Activated effector memory CD4-positive, alpha-beta T cell treated with Interleukin-2 at 50 U/mL for 16 hours (primary cell): ENCODE measurements at places on chromosomes 2 and 18.

GRCh38 chr2:73897240-73897583, 4.4 kb downstream of the ACTG2 start:
- no peak for DNase-seq

GRCh38 chr2:1675633-1676032, 68.7 kb downstream of the PXDN start:
- DNase-seq: no peak

GRCh38 chr2:17600556-17601204, 60.2 kb downstream of the VSNL1 start:
- DNase-seq: no peak

- no peak for DNase-seq
Observed at GRCh38 chr2:146950911-146951310, 893.9 kb upstream of the ACVR2A start.

DNA sequence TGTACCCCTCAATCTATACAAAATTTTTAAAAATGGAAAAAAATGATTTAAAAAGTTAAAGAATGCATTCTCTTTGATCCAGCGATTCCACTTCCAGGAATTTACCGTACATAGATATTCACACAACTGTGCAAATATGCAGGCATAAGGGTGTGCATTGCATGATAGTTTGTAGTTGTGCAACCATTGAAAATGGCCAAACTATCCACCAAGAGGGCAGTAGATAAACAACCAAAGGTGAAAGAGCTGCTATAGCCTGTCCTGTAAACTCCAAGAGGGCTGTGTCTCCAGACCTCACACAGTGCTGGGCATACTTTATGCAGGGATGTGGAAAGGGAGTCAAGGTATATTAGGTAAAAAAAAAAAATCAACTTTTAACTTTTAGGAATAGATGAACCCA, 116.5 kb upstream of the NEDD4L start:
- no peak for DNase-seq

DNA sequence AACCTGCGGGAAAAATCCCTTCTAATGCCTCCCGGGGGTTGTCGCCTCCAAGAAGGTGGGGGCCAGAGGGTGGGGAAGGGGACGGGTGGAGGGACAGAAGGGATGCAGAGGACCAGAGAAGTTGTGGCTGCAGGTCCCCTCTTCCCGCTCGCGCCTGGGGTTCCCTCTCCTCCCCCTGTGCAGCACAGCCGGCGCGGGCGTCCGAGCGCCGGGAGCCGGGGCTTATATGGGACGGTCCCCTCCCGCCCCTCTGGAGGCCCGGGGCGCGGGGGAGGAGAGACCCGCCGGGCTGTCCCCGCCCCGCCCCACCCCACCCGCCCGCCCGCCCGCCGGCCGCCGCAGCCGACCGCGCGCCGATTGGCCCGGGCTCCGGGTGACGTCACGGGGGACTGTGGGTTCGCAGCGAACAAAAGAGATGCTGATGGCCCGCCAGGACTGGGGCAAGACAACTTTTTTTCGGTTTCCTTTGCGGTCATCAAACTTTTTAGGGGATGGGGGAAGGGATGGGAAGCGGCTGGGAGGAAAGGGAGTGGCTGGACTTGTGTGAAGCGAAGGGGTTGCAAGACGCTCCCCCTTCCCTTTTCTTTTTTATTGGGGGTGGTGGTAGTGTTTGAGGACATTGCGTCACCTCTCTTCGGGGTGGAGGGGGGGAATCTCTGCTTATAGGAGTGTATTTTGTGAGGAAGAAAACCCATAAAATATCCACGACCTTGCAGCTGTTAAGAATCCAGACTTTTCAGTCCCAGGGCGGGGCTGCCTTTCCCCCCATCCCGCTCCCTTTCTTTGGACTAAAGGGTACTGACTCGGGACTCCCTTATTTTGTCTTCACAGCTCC, at the start of gene FN1:
FN1 (minus strand) TSS at position 199 of the 835 bp plus-strand sequence. CDS start 266 bp downstream, outside the sequence.
- peak; percentile 27 for DNase-seq

DNA sequence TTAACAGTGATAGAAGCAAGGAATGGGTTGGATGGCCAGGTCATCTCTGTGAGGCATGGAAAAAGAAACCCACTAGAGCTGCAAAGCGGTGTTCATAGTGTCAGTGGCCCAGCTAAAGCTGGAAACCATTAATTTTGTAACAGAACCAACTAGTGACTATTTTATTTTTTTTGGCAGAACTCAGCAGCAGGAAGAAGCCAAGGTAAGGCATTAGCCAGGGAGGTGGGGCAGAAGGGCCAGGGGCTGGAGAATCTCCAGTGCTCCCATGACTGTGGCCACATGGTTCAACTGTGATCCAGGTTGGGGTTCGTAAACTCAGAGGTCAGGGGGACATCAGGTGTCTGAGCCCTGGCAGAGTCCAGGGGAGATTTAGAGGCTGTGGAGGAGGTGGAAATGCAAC, 25.9 kb upstream of the YES1 start:
- DNase-seq: no peak

- DNase-seq: no peak
Observed at GRCh38 chr18:56119681-56120080, 518.7 kb downstream of the TXNL1 start.

- DNase-seq: no peak
Observed at GRCh38 chr2:201942531-201942930, 91.1 kb upstream of the FZD7 start.

DNA sequence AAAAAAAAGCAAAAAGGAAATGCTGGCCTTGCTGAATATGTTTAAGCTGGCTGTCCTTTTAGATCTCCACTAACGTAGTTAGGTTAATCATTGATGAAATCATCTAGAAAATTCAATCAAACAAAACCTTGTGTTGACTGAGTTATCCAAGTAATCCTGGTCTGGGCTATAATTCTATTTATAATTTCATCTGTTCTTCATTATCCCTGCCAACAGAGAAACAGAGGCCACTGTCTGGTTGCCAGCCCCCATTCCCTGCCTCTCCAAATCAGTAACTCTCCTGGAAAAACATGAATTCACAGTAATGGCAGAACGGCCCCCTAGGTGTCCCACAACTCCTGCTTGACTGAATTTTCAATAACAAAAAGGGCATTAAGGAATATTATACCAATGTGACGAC, 24.6 kb downstream of the DOCK10 start:
- no peak for DNase-seq

GRCh38 chr2:190607657-190608357, 41.1 kb upstream of the NAB1 start:
- DNase-seq: no peak

- DNase-seq: no peak
Observed at GRCh38 chr2:197965756-197966155, 161.4 kb downstream of the PLCL1 start.

DNA sequence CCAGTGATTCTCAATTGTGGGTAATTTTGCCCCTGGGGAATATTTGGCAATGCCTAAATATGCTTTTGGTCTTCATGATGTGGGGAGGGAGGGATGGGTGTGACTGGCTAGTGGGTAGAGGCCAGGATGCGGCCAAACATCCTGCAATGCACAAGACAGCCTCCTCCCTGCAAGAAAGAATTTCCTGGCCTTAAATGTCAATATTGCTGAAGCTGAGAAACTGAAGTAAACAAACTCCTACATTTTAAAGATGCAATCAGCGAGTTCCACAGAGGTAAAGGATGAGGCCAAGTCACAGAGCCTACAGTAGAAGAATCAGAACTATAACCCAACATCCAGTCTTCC, 272.9 kb upstream of the EPHA4 start:
- no peak for DNase-seq

- no peak for DNase-seq
Observed at GRCh38 chr2:219404954-219405353, 13.2 kb upstream of the DES start.

GRCh38 chr2:85525567-85525966, 13.4 kb upstream of the MAT2A start:
- no peak for DNase-seq

DNA sequence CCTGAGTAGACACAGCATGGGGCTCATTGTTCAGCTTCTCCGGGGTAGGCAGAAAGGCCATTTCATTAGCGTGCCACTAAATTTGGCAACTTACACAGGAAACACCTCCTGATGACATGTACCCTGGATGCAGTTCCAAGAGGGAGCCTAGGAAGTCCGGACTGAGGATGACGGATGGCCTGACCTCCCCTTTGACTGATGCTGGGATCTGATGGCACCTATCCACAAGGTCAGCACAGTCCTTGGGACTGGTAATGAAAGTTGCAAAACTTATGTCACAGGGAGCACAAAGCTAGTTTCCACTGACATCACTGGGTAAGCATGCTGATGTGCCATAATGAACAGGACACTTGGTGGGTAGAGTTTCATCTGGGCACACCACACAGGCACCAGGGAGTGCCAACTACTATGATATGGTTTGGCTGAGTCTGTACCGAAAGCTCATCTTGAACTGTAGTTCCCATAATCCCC, 126.7 kb upstream of the ARL4C start:
- DNase-seq: no peak

DNA sequence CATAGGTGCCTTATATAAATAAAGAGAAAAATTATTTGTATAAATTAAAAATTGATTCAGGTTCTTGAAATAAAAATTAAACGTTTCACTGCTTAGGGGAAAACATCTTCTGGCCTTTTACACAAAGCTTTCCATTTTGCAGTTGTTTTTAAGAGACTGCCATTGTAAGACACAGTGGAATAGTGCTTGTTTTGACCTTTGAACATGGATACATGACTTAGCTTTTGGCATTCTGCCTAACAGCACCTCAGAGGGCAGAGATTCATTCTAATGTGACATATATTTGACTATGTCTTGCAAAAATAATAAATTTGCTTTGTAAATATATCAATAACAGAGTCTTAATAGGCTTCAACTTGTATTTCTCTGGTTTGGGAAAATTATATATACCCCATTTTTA, 142.1 kb downstream of the SLC4A10 start:
- no peak for DNase-seq

GRCh38 chr2:233801357-233802131, 23.4 kb downstream of the MROH2A start:
- no peak for DNase-seq

DNA sequence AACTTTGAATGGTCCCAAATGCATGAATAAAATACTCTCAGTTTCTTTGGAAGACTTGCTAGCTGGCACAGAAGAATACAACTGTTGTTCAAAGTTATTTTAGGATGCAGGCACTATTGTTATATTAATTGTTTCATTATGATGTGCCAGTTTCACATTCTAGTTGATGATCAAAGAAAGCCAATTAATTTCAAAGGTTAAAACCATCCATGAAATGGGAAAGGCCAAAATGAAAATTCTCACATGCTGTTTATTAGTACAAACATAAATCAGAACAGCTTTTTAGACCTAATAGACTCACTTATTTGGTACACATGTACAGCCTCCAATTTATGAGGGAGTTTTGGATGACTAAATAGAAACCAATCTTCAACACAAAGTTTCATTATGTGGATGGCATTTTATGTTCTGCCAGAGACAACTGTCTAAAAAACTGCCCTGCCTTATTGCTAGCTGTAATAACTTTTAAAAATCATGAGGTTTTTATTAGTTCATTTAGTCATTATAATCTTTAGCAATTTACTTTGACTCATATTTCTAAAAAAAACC, 42.2 kb downstream of the RFTN2 start:
- no peak for DNase-seq

- DNase-seq: no peak
Observed at GRCh38 chr2:11983870-11984269, 237.4 kb downstream of the LPIN1 start.

- DNase-seq: no peak
Observed at GRCh38 chr2:128644156-128644555, 325.5 kb upstream of the HS6ST1 start.

- DNase-seq: no peak
Observed at GRCh38 chr2:177669625-177670330, 277.2 kb downstream of the AGPS start.

GRCh38 chr2:220857368-220857767, 714.7 kb downstream of the EPHA4 start:
- DNase-seq: no peak

- DNase-seq: no peak
Observed at GRCh38 chr18:9117980-9118841, 15.7 kb downstream of the NDUFV2 start.

DNA sequence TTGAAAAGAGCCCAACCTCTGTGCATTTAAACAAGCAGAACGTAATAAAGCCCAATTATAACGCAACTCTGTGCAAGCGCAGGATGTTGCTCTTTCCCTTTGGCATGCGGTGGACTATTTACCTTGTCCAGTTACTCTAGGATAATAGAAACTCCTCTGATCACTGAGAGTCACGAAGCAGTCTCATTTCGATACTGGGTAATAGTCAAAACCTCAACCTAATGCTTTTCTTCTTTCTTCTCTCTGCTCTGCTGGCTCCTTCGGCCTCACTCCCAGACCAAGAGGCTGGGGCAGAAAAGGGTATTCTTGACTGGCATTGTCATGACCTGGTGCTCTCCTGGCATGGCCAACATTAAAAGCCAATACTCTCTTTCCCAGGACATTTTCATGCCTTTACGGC, 89.7 kb upstream of the GCFC2 start:
- DNase-seq: no peak

DNA sequence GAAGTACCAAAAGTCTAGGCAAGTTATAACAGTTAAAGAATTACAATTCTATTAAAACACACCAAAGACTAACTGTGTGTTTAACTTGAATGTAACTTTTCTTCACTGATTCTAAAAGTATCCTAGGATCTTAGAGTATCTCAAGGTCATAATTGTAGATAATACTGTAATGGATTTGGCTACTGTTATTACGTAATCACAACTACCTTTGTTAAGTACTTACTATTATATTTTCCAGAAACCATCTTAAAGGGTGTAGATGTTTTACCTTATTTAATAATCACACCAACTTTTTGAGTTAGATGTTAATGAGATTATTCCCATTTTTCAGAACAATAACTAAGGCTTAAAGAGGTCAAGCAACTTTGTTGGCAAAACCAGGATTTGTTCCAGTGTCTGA, 161.3 kb upstream of the REG3A start:
- no peak for DNase-seq

- no peak for DNase-seq
Observed at GRCh38 chr2:227870710-227871374, 589 bp upstream of the DAW1 start.

GRCh38 chr2:51350100-51350499, 318.2 kb upstream of the NRXN1 start:
- no peak for DNase-seq

DNA sequence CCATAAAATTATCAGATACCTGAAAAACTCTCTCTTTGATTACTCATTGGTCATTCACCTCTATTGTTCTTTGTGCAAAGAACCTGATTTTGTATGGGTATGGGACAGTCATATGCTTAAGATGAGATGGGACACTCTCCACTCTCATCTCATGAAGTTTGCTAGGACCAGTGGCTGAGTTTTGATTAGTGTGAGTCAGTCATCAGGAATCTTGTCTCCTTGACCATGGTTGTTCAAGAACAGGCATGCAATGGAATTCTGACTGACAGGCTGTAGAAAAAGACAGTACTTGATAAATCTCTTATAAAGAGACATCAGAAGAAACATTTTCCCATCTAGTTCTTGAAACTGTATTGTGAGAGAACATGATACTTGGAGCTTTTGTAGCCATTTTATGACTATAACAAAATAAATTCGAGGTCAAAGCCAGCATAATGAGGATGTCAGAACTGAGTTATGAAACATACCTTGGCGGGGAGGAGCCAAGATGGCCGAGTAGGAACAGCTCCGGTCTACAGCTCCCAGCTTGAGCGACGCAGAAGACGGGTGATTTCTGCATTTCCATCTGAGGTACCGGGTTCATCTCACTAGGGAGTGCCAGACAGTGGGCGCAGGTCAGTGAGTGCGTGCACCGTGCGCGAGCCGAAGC, 367.0 kb downstream of the NR4A2 start:
- DNase-seq: no peak
